ENCODE measurements at places on chromosomes 7 and 10.

- no peak for DNase-seq
Measured at GRCh38 chr7:31052841-31053601, 913 bp downstream of the ADCYAP1R1 start.

GRCh38 chr10:80598084-80598798 lies 60.5 kb downstream of the SH2D4B start:
- DNase-seq = no peak

- no peak for DNase-seq
Measured at GRCh38 chr7:140909476-140910161, 15.1 kb downstream of the BRAF start.

GRCh38 chr10:49254556-49255318 lies 44.2 kb upstream of the C10orf71 start:
- DNase-seq = no peak

DNA sequence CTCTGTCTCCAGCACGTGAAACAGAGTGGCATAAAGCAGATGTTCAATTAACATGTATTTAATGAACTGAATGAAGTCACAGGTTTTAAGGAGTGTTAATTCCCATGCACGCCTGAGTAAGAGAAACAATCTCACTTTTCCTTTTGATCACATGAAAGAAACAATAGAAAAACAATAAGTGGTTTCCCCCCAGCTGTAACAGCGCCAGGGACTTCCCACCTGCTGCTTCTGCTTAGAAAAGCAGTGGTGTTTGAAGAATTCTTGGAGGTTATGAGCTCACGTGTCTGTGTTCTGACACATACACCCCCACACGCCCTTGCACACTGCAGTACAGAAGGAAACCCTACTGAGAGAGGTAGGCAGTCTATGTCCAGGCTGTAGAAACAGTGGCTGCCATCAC lies 51.3 kb upstream of the FRMD4A start:
- DNase-seq = peak; percentile 39

DNA sequence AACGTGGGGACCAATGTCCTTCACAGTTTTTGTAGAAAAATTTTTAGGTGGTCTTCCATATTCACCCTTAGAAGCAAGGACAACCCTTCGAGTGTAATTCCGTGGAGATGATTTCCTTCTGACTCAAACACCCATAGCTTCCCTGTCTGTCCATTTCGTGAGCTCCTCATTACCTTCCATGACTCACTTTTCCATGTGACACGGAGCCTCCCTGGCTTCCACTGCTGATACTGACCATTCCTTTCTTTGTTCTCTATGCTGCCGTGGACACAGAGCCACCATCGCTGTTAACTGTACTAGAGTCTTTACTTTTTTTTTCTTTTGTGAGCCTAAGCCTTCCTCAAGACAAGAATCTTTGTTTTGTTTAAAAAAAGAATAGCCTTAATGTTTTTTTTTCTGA lies 12.5 kb upstream of the ARMS2 start:
- DNase-seq = no peak

DNA sequence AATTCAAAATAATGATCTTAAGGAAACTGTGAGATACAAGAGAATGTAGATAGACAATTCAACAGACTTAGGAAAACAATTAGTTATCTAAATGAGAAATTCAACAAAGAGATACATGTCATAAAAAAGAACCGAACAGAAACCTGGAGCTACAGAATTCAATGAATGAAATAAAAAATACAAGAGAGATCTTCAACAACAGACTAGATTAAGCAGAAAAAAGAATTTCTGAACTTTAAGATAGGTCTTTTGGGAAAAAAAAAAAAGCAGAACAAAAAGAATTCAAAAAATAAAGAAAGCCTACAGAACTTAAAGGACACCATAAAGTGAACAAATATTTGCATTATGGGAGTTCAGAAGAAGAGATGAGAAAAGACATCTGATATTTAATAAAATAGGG lies 129.1 kb upstream of the FOXK1 start:
- DNase-seq = no peak

DNA sequence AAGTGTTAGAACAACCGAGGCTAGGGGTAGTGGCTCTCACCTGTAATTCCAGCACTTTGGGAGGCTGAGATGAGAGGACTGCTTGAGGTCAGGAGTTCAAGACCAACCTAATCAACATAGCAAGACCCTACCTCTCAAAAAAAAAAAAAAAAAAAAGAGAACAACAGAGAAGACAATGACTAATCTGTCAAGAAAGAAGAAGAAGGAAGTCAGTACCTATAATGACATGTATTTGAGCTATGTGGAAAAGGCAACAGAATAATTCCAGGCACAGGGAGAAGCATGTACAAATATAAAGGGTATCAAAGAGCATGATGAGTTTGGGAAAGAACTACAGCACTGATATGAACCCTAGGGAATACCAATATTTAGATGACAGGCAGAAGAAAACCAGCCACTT lies 27.5 kb downstream of the COPG2 start:
- DNase-seq = no peak
